Fibroblast of skin of back (primary cell): ENCODE measurements at places on chromosomes 7 and 10.

- DNase-seq: no peak
Observed at GRCh38 chr10:2813286-2813685, 254.1 kb upstream of the PFKP start.

DNA sequence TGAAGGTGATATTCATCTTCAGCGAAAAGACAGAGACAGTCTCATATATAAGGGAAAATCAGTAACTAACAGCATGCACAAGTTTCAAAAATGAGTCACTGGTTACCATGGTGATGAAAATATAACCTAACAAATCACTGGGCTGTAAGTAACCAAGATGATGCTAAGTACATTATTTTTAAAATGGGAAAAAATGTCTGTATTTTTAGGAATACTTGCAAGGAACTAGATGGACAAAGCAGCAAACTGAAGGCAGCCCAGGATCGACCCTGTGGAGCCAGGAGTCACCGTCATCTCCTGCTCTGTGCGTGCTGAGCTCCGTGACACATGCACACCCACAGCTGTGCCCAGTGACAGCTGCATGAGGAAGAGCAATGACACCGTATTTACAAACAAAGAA is 137.3 kb downstream of the ELMO1 start:
- DNase-seq: peak; percentile 26

GRCh38 chr10:110492069-110492822 is 5.5 kb upstream of the DUSP5 start:
- no peak for DNase-seq

DNA sequence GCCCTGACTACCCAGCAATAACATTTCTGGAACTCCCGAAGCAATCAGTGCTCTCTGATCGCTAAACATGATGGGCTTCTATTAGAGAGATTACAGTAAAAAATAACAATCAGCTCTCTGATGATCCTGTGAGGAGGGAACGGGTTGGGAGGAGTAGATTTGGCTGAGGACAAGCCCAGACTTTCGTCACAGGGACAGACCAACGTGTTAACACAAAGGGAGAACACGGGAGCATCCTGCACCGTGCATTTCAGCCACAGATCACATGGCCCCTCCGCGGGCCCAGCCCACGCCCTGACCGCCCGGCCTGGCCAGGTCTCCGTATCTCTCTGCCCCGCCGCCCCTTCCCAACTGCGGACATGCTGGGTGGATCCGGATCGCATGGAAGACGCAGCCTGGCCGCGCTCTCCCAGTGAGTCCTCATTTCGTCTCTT is 95.0 kb upstream of the AGBL3 start:
- DNase-seq: peak; percentile 79

DNA sequence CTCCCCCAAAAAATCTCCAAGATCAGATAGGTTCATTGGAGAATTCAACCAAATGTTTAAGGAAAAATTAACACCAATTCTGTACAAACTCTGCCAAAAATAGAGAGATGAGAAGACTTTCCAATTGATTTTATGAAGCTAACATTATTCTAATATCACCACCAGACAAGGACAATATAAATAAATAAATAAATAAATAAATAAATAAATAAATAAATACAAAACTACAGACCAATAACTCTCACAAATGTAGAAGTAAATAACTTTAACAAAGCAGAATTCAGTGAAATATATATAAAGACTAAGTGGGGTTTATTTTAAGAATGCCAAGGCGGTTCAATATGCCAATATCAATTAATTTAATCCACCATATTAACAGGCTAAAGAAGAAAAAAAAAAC is 425.9 kb upstream of the GHITM start:
- no peak for DNase-seq
